Esophagus muscularis mucosa (tissue), 4 donors: ENCODE measurements at places on chromosomes 2 and 18. TPM values are rescaled to one million over a fixed set of nuclear protein-coding genes. Genes with fewer than 3 reads are reported as not detected.
A peak's percentile ranks its signal among the peaks of the same experiment; 100 is the strongest.

The CHRNG gene
- total RNA-seq, result not detected

- no peak for DNase-seq
- H3K27ac ChIP-seq, result no peak overlapping the region
- H3K4me1 ChIP-seq, result peaks cover 4% of the 10 kb centered on the region
- no peaks in the 10 kb centered on the region for H3K36me3 ChIP-seq
- H3K4me3 ChIP-seq, result no peak overlapping the region
Measured at GRCh38 chr18:46226461-46226860, 122.3 kb downstream of the HAUS1 start.

- no peak overlapping the region for H3K27ac ChIP-seq
- no peak overlapping the region for H3K4me3 ChIP-seq
- DNase-seq, result peak; percentile 64
- H3K27me3 ChIP-seq, result no peaks in the 10 kb centered on the region
Measured at GRCh38 chr18:51123936-51124486, 73.5 kb downstream of the MEX3C start.

The PARD6G gene
- total RNA-seq, result 11.3 TPM

DNA sequence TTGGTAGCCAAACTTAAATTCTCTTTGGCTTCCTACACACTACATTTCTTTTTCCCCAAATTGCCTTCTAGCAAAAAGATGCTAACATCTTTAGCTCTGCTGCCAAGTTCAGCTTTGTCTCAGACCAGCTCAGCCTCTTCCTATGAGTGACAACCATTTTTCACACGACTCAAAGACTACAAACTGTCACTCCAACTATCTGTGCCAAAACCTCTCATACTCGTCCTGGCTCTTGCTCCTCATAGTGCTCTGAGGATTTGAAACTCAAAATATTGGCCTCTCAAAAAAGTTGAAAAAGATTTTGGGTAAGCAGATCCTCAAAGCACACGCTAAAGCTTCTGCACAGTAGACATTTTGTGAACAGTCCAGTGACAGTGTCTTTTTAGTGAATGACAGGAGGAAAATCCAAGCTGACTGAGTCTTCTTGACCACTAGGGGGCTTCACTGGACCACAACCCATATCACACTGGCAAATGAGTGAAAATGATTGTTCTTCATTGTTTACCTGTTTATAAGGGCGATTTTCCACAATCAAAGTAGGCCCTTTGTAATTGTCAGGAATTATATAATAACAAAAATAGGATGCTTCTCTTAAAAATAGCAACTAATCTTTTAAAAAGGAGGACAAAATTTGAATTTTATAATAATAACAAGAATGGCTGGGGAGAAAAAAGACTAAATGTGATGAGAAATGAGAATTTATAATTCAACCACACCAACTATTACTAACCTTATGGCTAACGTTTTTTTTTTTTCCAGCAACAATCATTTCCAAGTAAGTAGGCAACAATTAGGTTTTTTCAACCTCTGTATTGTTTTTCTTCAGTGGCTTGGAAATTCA lies 85.5 kb upstream of the PGAP1 start:
- H3K4me3 ChIP-seq, result no peak overlapping the region
- H3K27ac ChIP-seq, result no peak overlapping the region
- H3K27me3 ChIP-seq, result no peaks in the 10 kb centered on the region
- H3K4me1 ChIP-seq, result no peaks in the 10 kb centered on the region
- peaks cover 4% of the 10 kb centered on the region for H3K36me3 ChIP-seq
- DNase-seq, result no peak
